ENCODE measurements at places on chromosomes 1 and 21.

DNA sequence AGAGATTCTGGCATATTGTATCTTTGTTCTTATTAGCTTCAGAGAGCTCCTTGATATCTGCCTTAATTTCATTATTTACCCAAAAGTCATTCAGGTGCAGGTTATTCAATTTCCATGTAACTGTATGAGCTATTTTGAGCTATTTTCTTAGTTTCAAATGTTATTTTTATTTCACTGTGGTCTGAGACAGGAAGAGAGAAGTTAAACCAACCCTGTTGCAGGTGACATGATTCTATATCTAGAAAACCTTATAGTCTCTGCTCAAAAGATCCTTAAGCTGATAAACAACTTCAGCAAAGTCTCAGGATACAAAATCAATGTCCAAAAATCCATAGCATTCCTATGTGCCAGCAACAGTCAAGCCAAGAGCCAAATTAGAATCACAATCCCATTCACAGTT lies 1644.0 kb upstream of the B3GALT2 start:
- no peak for DNase-seq

- no peak for DNase-seq
These were observed 3.6 kb upstream of the GATAD2B start for GRCh38 chr1:153926405-153926804.

- DNase-seq = no peak
These were observed 59.7 kb downstream of the DESI2 start for GRCh38 chr1:244712669-244713068.

DNA sequence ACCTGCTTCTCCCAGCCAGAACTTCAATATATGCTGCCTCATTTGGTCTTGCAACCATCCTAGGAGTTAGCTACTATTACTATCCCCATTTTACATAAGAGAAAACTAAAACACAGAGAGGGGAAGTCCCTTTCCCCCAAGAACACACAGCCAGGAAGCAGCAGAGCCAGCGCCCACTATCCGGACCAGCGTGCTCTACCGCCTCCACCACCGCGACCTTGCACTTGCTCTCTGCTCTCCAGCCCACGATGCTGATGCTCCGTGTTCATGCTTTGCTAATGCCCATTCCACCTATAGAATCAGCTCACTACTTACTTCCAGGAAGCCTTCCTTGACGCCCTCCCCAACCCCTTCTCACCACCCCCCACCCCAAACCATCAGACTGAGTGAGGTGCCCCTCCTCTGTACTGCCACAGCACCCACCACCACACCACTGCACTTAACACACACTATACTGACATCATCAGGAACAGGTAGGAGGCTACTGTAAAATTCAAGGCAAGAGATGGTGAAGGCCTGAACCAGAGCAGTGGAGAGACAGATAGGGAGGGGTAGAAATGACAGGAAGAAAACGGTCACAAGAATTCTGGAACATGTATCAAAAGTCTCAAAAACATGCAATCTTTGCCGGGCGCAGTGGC lies 9.4 kb downstream of the TMEM53 start:
- no peak for DNase-seq

DNA sequence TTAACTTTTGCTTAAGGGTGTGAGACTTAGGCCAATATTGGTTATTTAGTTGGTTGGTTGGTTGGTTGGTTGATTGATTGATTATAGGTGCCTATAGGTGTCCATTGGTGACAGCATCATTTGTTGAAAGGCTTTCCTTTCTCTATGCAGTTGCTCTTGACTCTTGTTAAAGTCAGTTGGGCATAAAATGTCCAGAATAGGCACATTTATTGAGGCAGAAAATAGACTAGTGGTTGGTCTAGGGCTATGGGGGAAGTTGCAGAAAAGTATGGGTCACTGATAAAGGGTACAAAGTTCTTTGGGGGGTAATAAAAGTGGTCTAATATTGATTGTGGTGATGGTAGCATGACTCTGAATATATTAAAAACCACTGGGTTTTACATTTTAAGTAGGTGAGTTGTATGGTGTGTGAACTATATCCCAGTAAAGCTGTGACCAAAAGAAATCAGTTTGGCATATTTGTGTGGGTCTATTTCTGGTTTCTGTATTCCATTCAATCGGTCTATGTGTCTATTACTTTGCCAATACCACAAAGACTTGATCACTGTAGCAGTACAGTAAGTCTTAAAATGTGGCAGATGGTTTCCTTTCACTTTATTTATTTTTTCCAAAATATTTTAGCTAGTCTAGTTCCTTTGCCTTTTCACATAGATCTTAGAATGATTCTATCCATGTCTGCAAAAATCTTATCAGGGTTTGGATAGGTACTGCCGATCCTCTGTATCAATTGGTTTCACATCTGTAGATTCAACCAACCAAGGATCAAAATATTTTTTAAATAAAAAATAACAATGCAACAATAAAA lies 63.0 kb downstream of the ATP1A1 start:
- no peak for DNase-seq

GRCh38 chr21:46556802-46557201 lies 48.1 kb downstream of the S100B start:
- DNase-seq = no peak

GRCh38 chr1:206778031-206778430 lies 5.7 kb upstream of the IL10 start:
- DNase-seq = no peak
